ENCODE measurements at places on chromosomes 2 and 18.

- DNase-seq, result peak; percentile 69
Observed at GRCh38 chr2:9554921-9555296, 721 bp downstream of the ADAM17 start.

- no peak for DNase-seq
Observed at GRCh38 chr2:43223521-43224001, 2.8 kb downstream of the ZFP36L2 start.

GRCh38 chr2:241224851-241225438, 36.5 kb downstream of the ANO7 start:
- no peak for DNase-seq

DNA sequence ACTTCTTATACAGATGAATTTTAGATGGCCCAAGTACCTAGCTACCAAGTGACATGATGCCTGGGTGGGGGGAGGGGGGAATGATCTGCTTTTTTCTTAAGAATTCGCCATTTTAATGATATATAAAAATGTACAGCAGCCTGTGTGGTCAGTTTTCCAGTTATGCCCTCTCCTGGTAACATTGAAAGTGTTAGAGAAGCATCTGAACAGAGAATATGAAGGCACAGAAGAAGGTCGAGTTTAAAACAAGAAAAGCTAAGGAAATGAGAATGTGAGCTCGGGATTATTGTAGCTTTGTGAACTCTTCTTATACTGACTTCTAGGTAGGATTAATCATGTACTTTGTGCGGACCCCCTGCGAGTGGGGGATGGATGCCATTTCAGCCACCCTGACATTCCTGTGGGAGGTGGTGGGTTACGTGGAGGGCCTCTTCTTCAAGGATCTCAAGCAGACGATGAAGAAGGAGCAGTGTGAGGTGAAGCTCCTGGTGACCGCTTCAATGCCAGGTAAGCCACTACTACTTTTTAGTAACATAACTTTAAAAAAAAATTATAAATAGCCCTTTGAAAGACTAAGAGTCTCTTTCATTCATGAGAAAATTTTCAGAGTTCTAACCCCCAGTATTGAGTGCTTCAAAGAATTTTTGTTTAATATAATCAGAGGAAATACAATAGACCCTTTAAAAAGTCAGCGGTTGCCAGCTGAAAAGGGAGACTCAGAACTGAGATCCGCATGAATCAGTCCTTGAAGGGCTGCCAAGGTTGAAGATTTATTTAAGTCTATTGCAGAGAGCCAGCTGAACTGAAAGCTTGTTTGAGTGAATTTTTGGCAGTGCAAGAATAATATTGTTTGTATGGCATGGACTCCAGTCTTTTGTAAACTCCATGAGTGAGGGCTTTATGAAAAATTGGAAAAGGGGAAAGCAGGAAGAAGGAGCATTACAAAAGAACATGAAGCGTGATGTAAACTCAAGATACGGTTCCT, 68.6 kb upstream of the RPE start:
- DNase-seq, result no peak

- DNase-seq, result no peak
Observed at GRCh38 chr2:21819454-21819853, 695.7 kb downstream of the TDRD15 start.

DNA sequence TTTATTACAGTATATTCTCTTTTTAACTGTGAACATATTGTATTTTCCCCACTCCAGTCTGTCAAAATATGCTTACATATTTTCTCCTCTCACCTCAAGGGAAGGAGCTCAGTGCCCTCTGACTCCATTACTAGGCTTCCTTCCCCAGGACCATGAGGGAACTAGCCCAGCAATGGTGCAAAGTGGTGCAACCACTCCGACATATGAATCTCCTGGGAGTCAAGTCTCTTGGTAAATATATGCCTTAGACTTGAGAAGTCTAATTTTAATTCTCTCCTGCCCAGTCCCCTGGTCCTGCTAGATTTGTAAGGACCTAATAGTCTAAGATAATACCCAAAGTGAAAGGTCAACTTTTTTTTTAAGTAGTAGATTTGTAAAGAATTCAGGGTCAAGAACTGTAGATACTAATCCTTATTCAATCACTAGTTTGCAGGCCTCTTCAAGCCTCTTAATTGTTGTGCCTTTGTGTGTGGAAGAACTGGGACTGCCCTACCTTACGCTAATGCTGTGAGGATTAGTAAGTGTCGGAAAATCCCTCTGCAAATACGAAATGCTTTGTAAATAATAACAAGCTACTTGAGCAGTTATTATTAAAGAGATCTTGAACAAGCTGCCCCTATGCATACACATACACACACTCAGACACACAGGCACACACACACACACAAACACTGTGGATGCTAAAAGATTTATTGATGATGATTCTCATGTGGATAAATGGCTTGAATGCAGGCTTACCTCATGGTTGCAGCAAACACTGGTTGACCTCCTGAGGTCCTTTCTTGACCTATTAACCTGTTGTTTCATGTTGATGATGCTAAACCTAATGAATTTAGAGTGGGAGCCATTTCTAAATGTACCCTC, 251.2 kb upstream of the PARD3B start:
- DNase-seq, result no peak

DNA sequence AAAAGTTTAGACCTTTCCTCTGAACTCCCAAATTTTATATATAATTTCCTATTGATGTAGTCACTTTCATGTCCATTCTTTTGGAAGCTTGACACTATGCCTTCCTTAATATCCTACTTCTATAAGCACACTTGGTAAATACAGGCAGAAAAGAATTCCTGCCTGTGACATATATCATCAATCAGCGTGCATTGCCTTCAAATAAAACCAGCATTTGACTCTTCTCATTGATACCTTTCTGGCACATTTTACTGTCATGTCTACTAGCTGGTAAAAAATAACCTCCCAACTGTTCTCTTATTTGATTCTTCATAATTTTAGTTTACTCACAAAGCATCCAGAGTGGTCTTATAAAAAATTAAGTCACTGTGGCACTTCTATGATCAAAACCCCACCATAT, 693.5 kb downstream of the CBLN2 start:
- no peak for DNase-seq

GRCh38 chr2:10646153-10646552, 43.6 kb downstream of the NOL10 start:
- DNase-seq, result no peak

GRCh38 chr2:71581026-71581425, 127.7 kb downstream of the DYSF start:
- no peak for DNase-seq

- no peak for DNase-seq
Observed at GRCh38 chr2:28155627-28156026, 237.0 kb upstream of the FOSL2 start.

DNA sequence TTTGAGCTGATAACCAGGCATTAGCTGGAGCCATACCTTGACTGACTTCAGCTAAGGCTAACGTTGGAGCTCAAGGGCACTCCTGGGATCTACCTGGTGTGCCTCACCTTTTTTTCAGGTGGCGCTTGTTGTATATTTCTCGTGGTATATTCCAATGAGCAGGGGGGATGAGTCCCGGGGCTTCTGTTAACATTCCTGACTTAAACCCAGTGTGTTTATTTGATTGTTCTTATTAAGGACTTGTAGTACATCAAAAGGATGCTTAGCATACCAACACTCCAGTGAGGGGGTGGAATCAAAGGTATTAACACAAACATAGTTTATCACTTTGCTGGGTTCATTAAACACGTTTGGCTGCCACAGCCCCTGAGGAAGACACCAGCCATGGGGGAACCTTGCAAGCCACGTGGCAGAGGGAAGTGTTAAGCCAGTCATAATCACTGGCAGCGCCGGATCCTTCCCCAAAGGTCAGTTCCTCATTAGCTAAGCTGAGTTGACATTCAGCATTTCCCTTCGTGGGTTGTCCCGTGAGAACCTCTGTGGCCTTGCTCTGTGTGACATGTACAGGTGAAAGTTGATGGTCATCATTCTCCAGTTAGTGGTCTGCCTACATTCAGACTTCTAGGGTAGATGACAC, 119.5 kb upstream of the MCFD2 start:
- no peak for DNase-seq

GRCh38 chr18:13480571-13481255, 245.6 kb downstream of the FAM210A start:
- no peak for DNase-seq

- no peak for DNase-seq
Observed at GRCh38 chr18:68520406-68521075, 194.4 kb downstream of the TMX3 start.

DNA sequence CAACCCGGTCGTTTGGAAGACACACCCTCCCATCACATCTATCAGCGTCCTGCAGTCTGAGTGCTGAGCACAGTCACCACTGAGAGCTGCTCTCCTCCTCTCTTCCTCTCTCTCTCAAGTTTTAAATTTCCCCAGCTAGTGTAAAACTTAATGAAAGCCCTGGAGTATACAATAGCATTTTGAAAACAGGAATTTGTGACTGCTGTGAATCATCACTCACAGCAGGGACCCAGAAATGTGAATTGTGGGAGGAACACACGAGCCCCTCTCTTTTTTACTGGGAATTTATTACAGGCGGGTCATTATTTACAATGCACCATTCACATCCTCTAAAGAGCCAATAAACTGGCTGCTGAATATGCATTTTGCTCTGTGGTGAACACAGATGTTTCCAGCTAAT, 185.0 kb upstream of the SMIM21 start:
- no peak for DNase-seq

DNA sequence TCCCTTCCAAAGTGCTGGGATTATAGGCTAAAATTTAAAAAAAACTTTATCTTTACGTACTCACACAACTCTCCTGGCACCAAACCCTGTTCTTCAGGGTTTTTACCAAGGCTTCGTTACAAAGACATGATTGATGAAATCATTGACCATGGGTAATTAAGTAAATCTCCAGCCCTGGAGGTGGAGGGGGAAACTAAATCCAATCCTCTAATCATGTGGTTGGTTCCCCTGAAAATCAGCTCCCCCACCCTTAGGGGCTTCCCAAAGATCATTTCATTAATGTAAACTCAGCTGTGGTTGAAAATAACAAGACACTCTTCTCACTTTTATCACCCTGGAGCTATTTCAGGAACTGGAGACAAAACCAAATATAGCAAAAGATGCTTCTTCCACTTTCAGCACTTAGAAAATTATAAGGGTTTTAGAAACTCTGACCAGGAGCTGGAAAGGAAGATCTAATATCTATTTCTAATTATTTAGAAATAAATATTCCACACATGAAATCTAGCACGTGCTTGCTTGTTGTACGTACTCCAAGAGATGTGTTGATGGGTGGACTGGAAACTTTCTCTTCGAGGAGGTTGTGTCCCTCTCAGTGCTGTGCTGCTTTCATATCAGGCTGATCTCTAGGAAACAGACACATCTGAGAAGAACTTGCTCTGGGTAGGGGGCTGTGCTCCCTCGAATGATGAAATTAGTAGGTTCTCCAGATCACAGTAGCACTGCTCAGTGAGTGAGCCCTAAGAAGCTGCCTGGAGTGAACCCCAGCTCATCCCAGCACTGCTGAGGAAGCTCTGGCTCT, 67.2 kb downstream of the SMAD4 start:
- no peak for DNase-seq

DNA sequence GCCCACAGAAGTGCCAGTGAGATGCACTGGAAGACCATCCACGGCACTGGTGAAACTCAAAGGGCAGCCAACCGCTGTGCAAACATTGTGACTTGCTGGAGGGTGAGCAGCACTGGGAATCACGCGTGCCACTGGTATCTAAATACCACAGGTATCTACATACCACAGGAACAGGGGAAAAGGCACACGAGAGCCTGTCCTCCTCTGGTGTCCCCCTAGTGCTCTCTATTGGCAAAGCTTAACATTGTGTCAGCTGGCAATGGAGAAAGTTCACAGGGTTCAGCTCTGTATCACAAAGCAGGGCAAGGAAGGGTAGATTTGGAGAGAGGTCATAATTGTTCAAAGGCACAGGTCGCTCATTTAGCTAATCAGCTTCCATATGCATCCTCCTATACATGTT, 12.6 kb upstream of the SEC11C start:
- no peak for DNase-seq

- no peak for DNase-seq
Observed at GRCh38 chr18:55557211-55557610, 30.8 kb downstream of the TCF4 start.

DNA sequence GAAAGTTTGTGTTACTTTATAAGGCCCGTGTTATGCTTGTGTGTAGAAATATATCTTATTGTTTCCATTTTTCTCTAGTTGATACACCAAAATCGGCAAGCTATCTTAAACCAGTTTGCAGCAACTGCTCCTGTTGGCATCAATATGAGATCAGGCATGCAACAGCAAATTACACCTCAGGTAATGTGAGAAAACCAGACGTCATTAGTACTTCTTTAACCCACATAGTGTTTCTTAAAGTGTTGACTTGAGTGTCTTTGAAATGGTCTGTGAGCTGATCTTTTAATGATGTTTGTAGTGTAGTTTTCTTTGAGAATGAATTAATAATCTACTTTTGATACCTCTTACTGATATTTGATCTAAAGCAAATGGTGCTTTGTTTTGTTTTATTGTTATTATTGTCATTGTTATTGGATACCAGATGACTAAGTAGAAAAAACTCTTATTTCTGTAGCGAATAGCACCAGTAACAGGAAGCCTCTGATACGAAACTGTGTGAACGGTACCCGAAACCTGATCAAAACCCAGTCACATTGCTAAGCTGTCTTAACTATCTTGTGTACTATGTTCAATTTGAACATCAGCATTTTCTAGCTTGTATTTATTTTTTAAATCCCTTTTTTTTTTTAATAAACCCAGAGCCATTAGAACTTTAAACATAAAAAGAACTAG, 53.7 kb downstream of the PTRHD1 start:
- DNase-seq, result no peak

GRCh38 chr2:109616184-109616583, 2.0 kb downstream of the SOWAHC start:
- no peak for DNase-seq

- DNase-seq, result no peak
Observed at GRCh38 chr2:75589391-75590105, 28.8 kb upstream of the EVA1A start.

GRCh38 chr18:39870591-39870990, 2084.4 kb upstream of the PIK3C3 start:
- DNase-seq, result no peak

GRCh38 chr2:94872088-94872618, 923 bp downstream of the TEKT4 start:
- no peak for DNase-seq

DNA sequence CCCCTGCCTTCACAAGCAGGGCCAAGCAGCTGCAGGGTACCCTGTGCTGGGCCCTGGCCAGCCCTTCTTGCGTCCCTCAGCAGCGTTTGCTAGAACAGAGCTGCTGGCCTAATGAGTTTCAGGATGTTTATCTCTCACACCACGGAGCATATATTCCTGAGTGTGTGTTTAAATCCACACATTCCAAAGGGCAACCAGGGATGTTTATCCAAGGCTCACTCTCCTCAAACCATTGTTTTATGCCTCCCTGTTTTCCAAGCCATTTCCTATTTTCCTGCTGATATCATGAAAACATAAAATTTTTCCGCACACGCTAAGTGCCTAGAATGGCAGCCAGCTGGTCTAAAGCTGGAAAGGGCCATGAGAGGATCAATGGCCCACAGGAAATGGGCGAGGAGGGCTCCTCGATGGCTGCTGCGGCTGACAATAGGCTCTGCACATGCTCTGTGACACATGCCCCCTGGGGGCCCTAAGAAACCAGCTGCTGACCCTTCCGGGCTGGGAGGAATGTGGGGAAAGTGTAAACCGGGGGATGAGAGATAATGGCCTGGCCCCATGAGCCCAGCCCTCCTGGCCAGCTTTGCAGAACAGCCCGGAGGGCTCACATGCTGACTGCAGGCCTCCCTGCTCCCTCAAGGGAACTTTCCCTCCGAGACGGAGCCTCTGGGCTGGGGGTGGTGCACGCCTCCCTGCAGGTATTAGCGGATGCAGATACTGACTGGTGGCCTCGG, 194.0 kb downstream of the NDUFA10 start:
- DNase-seq, result no peak

Measured in left renal cortex interstitium (tissue), 4 donors.